Cardiac muscle cell (in vitro differentiated cells and primary cell): ENCODE measurements at places on chromosomes 1 and 21.

- DNase-seq = peak; percentile 64
Observed at GRCh38 chr1:4652631-4653327, 1.6 kb upstream of the AJAP1 start.

DNA sequence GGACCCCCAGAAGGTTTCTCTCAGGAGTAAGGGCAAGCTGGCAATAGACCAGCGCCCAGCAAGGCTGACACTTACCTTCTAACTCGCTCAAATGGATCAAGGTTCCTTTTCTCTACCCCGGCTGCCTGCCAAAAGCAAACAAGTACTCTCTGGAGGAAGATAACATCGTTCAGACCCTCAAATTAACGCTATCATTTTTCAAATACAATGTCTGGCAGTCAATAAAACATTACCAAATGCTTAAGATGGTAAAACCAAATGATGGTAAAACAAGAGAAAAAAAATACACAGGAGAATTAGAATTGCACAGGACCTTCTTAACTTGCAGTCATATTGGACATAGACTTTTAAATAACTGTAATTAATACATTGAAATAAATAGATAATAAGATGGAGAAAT lies 148.1 kb downstream of the SPATA46 start:
- DNase-seq = no peak

- no peak for DNase-seq
Observed at GRCh38 chr1:201291916-201292315, 8.6 kb downstream of the PKP1 start.

DNA sequence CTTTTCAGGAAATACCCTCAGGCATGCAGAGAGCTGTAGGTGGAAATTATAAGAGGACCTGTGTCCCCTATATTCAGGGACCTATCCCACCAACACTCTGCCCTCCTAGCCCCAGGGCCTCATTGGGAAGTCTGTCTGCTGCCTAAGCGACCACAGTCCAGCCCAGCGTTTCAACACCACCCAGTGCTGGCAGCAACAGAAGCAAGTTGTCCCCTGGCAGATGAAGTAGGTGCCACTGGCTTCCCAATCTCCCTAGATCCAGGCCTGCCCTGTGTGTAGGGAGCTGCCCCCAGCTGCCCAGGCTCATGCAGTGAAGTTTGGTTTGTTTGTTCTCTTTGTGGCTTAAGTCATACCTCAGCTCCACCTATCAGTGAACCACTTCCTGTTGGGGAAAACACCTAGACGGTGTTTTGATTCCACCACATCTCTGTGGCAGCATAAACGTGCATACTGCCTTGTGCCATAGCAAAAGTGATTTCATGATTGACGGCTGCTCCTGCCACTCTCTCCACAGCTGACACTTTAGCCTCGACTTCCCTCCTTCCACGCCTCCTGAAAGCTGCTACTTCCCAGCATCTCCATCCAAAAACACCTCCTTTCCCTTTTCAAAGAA lies 8.1 kb upstream of the LEFTY1 start:
- DNase-seq = no peak

DNA sequence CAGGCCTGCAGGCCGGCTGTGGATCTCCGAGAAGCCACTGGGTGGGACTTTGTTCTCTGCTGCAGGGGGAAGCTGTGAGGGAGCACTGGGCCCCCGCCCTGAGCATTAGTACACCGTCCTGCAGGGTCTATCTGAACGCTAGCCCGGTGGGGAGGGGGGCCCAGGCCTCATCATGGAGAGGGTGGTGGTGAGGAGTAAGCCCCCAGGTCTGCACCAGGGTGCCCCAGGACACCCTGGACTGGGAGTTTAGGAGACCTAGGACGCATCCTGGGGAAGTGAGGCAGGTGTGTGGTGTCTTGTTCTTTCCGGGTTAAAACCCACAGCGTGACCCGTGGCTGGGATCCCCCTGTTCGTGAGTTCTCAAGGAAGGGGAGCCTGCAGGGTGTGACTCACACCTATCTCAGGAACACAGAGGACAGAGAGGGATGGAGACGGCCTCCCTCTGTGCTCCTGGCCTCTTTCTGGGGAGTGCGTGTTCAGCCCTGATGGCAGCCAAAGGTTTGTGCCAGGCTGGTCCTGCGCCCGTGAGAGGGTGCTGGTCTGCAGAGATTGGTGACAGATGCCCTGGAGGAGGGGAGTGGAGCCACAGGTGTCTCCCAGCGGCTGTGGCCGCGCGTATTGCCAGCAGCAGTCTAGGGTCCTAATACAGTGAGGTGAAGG lies 44.8 kb downstream of the AGPAT3 start:
- no peak for DNase-seq

- DNase-seq = no peak
Observed at GRCh38 chr1:55916481-55916880, 662.9 kb downstream of the PLPP3 start.

DNA sequence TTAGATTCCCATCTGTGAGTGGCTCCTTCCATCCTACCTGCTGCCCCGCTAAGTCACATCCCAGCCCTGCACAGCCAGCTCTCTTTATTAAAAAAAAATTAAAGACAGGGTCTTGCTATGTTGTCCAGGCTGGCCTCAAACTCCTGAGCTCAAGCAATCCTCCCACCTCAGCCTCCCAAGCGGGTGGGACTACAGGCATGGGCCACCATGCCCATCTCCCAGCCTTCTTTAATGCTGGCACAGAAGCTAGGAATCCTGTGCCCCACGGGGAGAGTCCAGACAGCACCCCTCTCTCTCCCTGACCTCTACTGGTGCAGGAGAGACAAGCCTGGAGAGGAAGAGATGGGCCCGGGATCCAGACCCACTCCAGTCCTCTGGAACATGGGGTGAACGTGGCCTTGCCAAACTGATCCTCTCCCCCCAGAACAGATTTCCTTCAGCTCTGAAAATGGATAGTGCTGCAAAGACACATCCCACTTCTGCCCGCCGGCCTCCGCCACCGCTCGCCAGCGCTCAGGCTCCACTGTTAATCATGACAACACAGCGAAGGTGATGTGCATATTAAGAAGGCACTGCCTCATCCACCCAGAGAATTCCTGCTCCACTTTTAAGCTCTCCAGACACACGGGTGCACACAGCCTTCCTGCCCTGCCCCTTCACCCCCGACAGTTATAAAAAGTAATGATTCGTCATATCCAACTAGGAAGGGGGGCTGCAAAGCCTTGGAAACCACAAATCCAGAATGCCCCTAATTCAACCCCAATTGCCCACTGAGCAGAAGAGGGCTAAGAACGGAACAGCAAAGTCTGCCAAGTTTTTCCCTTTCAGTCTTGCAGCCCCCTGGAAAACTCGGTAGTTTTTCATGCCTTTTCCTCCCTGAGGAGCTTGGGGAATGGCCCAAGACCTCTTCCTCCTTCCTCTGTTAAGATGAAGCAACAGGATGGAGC lies 68.1 kb downstream of the MRPL37 start:
- no peak for DNase-seq

DNA sequence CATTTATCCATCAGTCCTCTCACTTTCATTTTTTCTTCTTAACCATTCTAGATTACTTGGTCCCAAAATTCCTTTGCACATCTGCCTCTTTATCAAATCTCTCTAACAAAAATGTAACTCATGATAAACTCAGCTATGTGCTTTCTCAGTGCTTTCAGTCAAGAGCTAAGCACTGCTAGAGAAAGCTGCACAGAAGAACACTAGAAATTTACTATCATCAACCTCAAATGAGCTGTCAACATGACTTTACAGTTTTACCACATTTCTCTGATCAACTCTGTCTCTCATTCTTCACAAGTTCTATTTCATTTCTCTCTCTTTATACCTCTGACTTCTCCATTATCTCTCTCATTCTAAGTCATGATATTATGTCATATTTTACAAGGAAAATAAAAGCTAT lies 54.2 kb upstream of the PRKACB start:
- DNase-seq = peak; percentile 9

DNA sequence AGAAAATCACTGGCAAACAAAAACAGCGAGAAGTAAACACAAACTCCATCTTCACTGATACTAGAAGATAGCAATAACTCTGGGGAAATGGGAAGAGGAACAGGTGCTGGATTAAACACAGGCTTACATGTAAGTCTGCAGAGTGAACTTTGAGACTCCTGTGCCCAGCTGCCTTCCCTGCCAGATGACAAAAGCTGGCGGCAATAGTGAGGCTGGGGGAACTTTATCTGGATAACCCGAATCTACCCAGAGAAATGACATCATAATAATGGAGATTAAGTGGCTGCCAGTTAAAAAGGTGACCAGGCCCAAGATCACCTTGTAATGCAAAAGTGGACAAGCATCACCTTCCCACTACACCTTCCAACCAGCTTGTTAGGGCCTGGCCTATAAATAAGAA lies 184.5 kb downstream of the CHRM3 start:
- no peak for DNase-seq
